Activated CD4-positive, alpha-beta T cell treated with anti-CD3 and anti-CD28 coated beads for 4 hours (primary cell): ENCODE measurements at places on chromosomes 7 and 10.

- no peak for DNase-seq
These were observed 1.6 kb downstream of the TMEM176A start for GRCh38 chr7:150801946-150802771.

DNA sequence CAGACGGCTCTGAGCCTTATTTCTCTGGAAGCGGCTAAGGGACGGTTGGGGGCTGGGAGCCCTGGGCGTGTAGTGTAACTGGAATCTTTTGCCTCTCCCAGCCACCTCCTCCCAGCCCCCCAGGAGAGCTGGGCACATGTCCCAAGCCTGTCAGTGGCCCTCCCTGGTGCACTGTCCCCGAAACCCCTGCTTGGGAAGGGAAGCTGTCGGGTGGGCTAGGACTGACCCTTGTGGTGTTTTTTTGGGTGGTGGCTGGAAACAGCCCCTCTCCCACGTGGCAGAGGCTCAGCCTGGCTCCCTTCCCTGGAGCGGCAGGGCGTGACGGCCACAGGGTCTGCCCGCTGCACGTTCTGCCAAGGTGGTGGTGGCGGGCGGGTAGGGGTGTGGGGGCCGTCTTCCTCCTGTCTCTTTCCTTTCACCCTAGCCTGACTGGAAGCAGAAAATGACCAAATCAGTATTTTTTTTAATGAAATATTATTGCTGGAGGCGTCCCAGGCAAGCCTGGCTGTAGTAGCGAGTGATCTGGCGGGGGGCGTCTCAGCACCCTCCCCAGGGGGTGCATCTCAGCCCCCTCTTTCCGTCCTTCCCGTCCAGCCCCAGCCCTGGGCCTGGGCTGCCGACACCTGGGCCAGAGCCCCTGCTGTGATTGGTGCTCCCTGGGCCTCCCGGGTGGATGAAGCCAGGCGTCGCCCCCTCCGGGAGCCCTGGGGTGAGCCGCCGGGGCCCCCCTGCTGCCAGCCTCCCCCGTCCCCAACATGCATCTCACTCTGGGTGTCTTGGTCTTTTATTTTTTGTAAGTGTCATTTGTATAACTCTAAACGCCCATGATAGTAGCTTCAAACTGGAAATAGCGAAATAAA lies 175.5 kb downstream of the RNF216 start:
- DNase-seq, result no peak

GRCh38 chr10:128574581-128575210 lies 448.5 kb upstream of the MKI67 start:
- DNase-seq, result no peak

DNA sequence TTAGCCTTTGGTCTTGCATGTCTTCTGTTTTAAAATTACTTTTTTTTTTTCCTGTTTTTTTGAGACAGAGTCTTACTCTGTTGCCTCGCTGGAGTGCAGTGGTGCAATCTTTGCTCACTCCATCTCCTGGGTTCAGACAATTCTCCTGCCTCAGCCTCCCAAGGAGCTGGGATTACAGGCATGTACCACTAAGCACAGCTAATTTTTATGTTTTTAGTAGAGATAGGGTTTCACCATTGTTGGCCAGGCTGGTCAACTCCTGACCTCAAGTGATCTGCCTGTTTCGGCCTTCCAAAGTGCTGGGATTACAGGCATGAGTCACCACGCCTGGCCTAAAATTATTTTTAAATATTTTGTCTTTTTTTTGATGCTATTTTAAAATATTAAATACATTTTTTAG lies 38.5 kb downstream of the MLLT10 start:
- DNase-seq, result no peak

GRCh38 chr7:79988653-79989052 lies 146.0 kb upstream of the GNAI1 start:
- no peak for DNase-seq

DNA sequence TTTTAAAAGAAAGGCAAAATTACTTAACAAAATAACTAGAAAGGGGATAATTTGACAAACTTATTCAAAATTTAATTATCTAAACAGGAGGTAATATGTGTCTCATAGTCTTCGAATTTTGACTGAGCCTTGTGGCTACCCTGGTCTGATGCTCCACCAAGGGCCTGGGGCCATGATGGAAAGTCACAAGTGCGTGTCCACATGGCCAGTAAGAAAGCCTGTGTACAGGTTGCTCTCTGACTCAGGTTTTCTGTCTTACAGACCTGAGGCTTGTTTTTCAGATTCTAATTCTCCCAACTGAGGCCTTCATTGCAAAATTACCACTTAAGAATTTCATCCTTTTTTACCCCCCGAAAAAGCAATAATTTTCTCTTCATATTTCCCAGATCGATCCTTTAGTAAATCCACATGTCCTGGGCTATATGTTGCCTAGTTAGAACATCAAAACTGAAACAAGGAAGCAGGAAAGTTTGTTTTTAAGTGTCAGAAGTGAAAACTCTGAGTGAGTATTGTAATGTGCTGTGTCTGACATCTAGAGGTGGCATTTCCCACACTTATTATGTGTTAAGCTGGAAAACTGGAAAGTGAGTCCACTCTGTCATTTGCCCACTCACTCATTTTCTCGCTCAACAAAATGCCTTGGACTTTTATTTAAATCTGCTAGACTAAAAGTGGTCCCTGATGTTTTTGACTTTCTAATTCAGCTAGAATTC lies 10.0 kb downstream of the CYP3A43 start:
- no peak for DNase-seq

- DNase-seq, result no peak
These were observed 252.3 kb upstream of the GLI3 start for GRCh38 chr7:42489299-42489698.

DNA sequence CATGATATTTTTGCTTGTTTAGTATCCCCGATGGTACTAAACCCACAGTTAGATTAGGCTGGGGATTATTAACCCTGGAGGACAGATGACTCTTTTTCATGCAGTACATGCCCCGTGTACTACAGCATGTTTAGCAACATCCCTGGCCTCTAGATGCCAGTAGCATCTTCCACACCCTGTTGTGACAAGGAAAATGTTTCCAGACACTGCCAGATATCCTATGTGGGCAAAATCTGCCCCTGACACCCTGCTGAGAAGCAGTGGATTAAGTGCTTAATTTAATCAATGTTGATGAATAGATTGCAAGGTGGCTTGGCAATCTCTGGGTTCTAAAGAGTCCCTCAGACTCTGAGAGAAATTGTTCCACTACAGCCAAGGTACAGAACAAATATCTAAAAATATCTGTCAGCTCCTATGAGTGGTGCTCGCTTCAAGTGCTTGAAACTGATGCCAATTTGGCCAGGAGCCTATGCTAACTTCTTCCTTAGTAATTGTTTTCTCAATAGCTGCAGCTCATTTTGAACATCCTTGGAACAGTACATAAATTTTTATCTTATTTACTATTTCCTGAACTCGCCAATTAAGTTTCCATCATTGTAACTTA lies 247.0 kb downstream of the SORCS1 start:
- DNase-seq, result no peak

DNA sequence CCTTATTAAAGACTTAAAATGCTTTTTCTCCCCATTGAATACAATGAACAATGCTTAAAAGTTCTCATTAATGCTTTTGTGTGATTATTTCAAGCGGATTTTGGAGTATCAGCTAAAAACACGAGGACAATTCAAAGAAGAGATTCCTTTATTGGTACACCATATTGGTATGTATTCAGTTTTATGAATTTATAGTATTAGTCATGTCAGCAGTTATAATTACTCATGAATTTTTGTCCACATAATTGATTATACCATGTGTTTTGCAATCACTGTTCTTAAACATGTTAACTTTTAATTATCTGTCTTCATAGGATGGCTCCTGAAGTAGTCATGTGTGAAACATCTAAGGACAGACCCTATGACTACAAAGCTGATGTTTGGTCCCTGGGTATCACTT lies 31.9 kb downstream of the SLK start:
- no peak for DNase-seq

DNA sequence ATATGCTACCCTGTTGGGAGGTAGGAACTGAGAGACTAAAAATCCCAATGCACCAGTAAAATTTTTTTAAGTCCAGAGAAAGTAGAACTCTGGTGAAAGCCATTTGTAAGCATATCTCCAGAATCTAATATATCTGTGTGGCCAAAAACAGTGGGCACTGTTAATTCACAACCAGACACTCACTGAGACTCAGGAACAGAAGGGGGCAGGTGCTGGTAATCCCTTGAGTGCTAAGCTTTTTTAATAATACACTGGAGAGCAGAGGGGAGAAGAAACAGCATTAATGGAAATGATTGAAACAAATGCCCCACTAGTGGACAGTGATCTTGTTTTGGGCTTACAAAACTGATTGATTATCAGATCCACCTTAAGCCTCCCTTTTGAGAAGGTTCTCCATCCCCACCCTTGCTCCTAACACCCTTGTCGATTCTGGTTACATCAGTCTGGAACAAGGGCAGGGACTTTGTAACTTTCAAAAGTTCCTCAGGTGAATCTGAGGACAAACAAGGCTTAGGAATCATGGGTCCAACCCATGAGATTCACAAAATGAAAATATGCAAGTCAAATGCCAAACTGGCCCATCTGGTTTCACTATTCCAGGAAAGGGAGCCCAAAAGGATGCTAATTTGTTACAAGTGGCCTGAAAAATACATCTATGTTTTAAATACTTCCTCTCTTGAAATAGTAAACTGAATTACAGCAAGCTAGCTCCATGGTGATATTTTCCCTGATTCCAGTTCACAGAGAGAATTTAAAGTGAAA lies 29.7 kb downstream of the PLXNA4 start:
- DNase-seq, result no peak

DNA sequence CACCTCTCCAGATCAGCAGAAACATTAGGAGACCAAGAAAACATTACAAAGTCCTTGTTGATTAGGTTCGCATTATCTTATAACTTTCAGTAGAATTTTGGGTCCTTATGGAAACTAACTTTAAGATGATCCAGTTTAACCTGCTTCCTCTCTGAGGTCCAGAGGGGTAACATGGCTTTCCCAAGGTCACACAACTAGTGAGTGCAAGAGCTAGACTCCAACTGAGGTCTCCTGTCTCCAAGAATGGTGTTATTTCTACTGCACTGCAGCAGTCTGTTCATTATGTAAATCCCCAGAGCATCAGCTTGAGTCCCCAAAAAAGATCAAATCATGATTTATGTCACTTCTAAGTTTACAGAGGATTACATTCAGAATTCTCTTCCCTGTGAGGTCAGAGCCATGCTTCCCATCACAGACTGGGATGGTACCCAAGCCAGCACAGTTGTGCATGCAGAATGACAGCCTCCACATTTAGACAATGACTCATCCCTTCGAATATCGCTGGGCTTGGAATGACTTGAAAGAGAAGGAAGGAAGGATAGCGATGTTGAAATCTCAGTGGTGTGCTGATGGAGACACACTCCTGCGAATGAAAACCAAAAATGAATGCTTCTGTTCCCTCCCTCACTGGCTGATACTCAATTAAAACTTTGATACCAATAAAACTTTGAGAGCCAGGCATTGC lies 163.1 kb upstream of the PLXNA4 start:
- DNase-seq, result no peak

DNA sequence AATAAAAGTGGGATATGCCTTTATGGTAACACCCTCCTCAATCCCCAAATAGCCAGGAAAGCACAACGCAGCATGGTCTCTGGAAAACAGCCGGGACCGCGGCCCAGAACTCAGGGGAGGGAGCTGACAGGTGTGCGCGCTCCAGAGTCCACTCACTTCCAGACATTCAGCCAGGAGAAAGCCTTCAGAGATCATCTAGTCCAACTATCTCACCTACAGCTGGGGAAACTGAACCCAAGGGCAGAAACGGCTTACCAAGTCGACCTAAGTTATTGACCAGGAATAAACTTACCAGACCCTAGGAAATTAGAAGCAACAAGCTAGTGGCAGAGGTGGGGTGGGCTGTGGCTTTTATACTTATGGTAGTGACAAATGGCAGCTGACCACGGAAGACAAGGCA lies 16.4 kb downstream of the GSDME start:
- no peak for DNase-seq

GRCh38 chr7:2723138-2723850 lies 35.3 kb downstream of the AMZ1 start:
- no peak for DNase-seq

- no peak for DNase-seq
These were observed 168.7 kb upstream of the LYZL1 start for GRCh38 chr10:29120216-29120615.

GRCh38 chr10:32314588-32314987 lies 32.4 kb downstream of the EPC1 start:
- DNase-seq, result no peak

- DNase-seq, result no peak
These were observed 8.2 kb upstream of the VCL start for GRCh38 chr10:73989594-73990150.

DNA sequence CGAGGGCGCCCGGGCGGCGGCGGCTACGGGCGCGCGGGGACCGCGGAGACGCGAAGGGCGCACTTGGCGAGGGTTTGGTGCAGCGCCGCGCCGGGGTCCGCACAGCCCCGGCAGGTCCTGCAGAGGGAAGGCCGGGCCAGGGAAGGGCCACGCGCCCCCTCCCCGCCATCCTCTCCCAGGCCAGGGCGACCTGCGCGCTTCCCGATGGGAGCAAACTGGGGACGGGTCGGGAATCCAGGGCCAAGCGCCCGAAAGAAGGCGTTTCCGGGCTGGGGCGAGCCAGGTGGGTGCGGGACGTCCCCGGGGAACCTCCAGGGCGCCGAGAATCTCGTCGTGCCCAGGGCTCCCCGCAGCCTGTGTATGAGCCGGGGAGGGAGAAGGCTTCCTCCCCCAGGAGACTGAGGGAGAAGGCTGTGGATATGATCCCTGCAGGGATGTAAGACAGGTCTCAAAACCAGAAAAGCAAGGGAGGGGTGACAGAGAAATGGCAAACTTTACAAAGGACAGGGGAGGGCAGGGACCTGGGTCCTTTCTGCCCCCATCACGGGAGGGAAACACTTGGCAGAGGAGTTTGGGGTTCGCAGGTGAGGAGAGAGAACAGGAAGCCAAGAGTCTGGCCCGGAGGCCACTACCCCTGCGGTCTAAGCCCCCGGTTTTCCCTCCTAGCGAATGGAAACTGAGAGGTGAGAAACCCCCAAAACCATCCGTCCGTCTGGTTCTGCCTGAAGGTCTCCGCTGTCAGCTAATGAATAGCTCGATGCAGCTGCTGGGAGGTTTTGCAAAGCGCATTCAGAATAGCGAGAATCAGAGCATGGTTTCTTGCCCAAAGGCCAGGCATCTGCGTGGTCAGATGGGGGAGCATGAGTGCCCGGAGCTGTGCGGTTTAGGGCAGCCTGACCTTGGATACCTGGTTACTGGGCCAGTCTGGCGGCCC lies 674 bp downstream of the AMZ1 start:
- DNase-seq, result no peak

DNA sequence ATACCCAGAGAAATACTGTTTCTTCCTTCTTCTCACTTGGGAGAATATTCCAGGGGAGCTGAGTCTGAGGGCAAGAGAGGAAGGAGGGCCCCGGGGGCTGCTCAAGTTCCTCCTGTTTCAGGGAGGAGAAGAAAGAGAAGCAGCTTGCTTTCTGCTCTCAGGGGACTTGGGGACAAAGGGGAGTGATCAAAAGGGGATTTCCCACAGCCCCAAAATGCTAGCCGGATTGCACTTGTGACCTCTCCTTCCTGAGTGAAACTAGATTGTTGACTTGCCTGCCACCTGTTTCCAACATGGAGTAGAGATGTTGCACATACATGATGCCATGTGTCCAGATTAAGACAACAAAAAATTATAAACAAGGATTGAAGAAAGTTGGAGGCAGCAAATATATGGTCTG lies 28.7 kb upstream of the PDCD4 start:
- peak; percentile 41 for DNase-seq
